NCI-H1436 treated with DMSO at 0.1 percent for 48 hours (cell line): ENCODE measurements at places on chromosomes 5 and 9.
A peak's percentile ranks its signal among the peaks of the same experiment; 100 is the strongest.

- no peak for DNase-seq
Observed at GRCh38 chr5:31767335-31768031, 128.6 kb downstream of the PDZD2 start.

DNA sequence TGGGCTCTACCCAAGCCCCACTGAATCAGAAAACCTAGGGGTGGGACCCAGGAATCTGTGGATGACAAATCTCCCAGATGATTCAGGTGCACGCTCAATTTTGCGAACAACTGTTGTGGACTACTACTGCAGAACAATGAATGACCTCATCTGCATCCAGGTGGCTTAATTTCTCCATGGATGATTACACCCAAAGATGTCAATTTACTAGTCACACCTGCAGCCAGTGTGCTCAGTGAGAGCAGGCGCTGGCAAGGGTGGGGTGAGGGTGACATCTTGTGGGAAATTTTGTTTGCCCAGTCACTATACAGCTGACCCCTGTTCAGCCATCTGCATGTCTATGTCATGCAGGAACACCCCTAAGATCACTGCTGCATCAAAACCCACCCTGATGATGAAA, 118.2 kb downstream of the ENTREP1 start:
- DNase-seq = peak; percentile 36

- DNase-seq = no peak
Observed at GRCh38 chr5:171911152-171911551, 95.3 kb downstream of the FBXW11 start.

DNA sequence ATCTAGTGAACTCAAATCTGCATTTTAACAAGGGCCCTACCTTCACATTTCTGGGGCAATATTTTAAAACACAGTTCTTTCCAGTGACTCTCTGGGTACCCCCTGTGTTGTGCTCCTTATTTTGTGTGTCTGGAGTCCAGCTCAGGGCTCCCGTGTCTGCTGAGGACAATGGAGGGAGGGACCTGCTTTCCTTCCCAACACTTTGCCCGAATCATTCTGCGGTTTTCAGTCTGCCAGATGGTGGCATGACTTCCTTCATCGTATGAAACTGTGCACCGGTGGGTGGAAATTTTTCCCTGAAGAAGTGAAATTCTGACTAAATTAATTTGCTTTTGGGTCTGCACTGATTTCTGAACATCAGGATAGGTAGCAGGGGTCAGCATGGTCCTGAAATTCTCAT, 153.6 kb upstream of the CD180 start:
- no peak for DNase-seq

DNA sequence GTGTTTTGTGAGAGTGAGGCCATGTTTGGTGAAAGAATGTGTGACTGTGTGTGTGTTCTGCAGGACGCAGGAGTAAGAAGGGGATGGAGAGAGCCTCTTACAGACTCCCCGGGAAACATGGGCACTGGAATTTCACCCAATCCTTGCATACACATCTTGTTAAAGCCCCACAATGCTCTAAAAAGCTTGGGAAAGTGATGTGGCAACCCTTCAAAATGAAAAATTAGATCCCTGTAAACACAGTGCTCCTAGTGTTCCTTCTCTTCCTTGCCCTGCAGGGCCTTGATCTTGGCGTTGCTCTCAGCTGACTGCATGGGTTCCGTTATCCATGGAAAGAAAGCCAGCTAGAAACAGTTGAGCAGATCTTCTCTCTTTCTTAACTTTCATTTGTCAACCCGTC, 701.7 kb downstream of the SEMA5A start:
- no peak for DNase-seq

- DNase-seq = no peak
Observed at GRCh38 chr5:107604146-107604910, 66.4 kb downstream of the EFNA5 start.

DNA sequence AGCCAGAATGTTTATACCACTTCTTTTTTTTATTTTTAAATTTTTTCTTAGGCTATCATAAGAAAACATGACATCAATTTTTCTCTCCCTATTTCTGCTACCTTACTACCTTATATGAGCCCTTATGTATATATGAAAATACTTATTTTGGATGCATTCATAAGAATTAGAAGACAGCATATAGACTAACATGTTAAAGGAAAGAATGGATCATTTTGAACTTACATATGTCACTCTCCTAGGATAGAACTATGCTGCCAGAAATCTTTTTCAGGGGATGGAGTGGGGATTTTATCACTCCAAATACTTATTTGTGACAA, 51.8 kb downstream of the SNX24 start:
- DNase-seq = no peak

GRCh38 chr5:5665225-5666075, 243.0 kb downstream of the ICE1 start:
- no peak for DNase-seq

- DNase-seq = no peak
Observed at GRCh38 chr9:117839862-117840261, 135.7 kb downstream of the TLR4 start.

DNA sequence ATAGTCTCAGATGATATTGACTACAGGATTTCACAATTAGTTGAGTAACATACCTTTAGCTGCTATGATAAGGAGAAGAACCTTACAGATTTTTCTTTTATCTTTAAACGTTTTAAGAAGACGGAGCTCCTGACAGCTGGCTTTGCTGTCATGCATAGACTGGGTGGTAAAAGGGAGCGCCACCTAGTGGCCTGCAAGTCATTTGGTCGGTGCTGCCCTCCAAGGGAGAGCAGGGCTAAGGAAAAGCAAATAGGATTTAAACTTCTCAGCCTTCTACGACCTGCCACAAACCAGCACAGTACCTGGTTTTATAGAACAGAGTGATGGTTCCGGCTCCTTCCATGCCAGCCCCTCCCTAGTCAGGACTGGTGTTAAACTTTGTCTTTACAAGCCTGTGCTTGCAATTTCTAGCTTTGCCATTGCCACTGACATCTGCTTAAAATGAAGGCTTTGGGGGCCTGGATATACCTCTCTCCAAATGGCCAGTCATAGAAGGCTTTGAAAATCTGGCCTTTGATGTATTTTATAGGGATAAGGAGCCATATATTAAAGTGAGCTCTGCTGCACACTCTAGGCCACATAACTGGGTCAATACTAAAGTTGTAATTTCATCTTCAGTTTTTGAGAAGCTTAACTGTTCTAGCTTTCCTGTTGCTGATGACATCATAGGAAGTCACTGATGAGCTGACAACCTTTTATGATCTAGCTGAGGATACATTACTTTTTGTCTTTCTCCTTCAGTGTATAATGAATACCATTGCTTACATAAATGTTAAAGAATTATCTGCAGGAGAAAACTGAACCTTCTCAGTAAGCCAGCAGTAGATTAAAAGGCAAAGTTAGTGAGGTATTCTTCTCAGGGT, 31.1 kb upstream of the ADAMTSL1 start:
- no peak for DNase-seq

DNA sequence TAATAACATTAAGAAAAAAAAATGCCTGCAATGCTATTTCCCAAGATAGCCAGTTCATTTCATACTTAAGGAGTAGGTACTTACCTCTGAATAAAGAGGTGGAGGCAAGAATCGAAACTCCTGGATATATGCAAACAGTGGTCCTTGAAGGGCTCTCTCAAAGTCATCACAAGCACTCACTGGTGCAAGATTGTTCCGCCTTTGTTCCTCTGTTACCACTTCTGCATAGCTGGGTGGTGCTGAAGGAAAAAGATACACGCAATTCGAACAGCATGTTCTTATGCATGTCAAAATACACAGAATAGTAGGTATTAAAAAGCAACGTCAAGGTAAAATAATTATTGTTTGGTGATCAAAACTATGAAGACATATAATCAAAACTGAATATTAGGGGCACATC, 9.5 kb downstream of the ARRDC3 start:
- no peak for DNase-seq

DNA sequence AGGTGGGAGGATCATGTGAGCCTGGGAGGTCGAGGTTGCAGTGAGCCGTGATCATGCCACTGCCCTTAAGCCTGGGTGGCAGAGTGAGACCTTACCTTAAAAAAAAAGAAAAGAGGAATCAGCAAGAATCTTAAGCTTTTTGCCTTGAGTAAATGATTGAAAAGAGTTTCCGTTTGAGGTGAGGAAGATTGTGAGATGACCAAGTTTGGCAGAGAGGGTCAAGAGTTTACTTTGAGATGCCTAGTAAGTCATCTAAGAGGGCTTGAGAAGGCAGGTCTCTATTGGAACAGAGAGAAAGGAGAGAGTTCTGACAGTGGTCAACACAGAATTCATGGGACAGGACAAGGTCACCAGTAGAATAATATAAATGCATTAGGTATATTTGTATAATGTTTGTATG, 572.1 kb downstream of the TLE4 start:
- no peak for DNase-seq

GRCh38 chr9:117825609-117826347, 121.6 kb downstream of the TLR4 start:
- DNase-seq = no peak

DNA sequence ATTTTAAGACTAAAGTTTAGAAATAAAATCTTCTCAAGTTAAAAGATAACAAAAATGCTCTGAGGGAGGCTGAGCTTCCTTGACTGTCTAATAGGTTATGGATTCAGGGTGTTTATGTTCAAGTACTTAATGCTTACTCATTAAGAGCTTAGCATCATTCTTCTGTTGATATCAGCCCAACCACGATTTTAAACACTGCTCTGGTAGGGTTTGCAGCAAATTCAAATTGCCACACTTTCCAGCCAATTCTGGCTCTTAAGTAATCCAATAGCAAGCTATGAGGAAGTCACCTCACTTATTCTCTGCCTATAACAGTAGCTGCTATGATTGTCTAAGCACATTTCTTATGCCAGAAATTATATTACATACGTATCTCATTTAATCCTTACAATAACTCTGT, 191.0 kb upstream of the KIF2A start:
- no peak for DNase-seq

- no peak for DNase-seq
Observed at GRCh38 chr5:91122651-91123050, 260.5 kb downstream of the ARRDC3 start.

GRCh38 chr5:170633235-170634081, 129.6 kb downstream of the KCNIP1 start:
- DNase-seq = no peak

DNA sequence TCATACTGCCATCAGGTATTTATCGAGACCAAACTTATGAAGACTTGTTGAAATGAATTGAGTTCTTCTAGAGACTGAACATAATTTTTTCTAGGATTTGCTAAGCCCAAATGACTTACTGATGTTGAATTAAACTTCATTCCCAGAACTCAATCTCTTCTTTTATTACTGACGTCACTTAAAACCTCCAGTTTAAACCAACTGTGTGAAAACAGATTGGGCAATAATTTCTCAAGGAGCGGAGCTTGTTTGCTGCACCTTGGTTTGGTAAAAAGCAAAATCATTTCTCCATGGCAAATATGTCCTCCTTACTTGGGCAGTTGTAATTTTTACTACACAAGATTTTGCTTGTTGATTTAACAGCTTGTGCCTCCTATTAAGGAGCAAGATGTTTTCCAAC, 37.4 kb downstream of the CFAP90 start:
- DNase-seq = no peak

- DNase-seq = no peak
Observed at GRCh38 chr9:124810663-124811355, 33.9 kb downstream of the OLFML2A start.

GRCh38 chr5:141615991-141616720, 2.6 kb downstream of the DIAPH1 start:
- DNase-seq = no peak

- DNase-seq = no peak
Observed at GRCh38 chr9:30982301-30982700, 1402.1 kb upstream of the ACO1 start.

DNA sequence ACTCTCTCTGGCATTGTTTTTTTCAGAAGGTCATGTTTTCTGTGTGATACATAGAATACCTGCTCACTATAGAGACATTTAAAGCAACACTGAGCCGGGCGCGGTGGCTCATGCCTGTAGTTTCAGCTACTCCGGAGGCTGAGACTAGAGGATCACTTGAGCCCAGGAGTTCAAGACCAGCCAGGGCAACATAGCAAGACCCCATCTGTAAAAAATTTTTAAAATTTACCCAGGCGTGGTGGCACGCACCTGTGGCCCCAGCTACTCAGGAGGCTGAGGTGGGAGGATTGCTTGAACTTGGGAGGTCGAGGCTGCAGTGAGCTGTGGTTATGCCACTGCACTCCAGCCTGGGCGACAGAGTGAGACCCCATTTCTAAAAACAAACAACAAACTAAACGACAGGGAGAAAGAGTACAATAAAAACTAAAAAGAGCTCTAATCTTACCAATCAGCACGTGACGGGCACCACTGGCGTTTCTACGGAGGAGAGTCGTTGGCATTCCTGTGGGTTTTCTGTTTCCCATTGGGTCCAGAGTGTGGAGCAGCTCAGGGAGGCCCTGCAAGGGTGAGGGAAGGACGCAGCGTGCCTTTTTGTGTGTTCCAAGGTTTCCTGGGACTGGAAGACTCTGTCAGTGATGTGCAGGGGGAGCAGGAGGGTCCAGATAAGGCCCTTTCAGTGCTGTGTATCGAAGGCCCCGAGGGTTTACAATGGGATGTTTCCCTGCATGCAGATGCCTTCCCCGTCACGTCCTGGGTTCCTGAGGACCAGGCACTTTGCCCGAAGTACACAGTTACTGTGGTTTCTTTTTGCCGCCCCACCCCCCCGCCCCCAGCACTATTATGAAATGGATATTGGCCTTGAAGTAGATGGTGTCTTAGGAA, 7.2 kb upstream of the RNU6ATAC start:
- no peak for DNase-seq

- DNase-seq = no peak
Observed at GRCh38 chr5:76677849-76678472, 38.0 kb upstream of the F2R start.

- no peak for DNase-seq
Observed at GRCh38 chr9:36893911-36894310, 140.2 kb downstream of the PAX5 start.
